ENCODE measurements at places on chromosomes 3 and 15.

GRCh38 chr15:74403588-74403919 lies 30.2 kb downstream of the SEMA7A start:
- DNase-seq: no peak

DNA sequence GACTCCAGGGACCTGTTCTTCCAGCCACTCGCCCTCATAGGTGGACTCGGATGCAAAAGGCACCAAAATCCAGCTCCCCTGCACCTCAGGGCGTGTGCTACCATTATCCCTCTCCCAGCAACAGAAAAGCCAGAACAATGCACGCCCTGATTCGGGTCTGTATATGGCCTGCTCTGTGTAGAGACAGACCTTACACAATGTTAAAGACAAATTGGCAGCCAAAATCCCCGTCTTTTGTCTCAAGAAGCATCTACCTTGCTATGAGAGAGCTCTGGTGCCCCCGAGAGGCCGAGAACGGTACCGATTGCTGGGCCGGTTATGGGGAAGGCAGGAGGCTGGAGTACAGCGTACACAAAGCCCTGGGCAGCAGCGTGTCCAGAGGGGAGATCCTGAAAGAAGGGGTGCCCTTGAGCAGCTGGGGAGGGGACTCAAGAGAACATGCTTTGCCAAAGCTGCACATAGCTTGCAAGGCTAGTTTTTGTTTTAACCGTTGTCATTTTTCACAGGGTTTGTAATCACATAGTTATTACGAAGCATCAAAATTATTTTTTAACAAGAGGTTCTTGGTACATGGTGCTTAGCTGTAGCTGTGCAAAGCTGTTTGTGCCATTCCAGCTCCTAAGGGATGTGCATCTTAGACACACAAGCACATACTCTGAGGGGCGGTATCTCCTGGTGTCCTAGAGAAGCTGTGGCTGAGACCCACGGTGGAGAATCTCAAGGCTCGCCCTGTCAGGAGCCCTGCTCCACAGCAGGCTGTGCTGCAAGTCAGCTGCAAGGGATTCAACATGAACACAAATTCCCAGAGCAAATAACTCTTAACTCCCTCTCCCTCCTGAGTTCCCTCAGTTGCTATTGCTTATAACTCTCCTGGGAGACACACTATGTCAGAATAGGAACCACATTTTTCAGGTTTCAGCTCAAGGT lies 461.5 kb upstream of the PPP2R3A start:
- peak; percentile 93 for DNase-seq

- no peak for DNase-seq
Measured at GRCh38 chr15:94470492-94470891, 239.1 kb downstream of the MCTP2 start.

DNA sequence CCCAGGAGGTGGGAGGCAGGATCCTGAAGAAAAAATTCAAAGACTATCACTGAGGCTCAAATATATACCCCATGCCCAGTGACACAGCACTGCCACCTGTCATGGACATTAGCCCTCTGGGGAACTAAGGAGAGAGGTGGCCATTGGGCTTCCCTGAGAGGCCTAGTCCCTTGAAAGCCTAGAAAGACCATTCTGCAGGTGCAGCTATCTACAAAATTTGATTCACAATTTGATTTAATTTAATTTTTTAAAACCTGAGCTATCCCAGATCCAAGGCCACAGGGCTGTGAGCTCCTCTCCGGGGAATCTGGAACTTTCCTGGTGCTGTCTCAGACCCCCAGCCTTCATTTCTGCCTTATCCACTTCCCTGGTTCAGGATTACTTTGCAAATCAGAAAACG lies 16.9 kb upstream of the KLHL24 start:
- no peak for DNase-seq

DNA sequence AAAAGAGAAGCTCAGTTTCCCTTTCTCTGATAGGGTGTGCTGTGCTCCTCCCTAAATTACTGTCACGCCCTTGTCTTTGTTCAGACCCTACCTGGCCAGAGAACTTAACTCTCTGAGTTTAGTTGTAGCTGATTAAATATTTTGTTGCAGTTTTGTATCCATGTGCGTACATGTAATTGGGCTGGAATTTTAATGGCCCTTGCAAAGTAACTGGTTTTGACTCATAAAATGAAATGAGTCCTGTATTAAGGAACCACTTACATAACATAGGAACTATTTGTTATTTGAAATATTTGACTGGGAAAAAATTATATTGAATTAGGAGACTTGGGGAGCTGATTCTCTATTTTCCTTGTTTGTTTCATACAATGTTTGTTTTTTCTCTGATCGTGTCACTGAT lies 80.2 kb downstream of the LRRK1 start:
- no peak for DNase-seq

DNA sequence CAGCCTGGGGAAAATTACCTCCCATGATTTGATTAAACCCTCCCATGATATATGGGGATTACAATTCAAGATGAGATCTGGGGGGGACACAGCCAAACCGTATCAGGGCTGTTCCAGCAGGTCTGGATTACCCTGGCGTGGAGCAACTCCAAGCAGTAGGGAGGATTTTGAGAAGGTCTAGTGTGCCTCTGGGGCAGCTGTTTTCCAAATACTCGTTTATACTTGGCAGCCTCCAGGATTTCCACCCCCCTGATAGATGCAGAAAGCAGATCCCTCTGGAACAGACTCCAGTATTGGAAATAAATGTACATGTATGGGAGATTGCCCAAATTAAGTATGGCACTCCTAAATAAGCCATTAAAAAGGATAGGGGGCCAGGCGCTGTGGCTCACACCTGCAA lies 7.7 kb upstream of the IRAK2 start:
- no peak for DNase-seq

- DNase-seq: no peak
Measured at GRCh38 chr15:60682115-60682514, 203.2 kb upstream of the ICE2 start.

- no peak for DNase-seq
Measured at GRCh38 chr3:110504901-110505300, 566.7 kb upstream of the NECTIN3 start.

DNA sequence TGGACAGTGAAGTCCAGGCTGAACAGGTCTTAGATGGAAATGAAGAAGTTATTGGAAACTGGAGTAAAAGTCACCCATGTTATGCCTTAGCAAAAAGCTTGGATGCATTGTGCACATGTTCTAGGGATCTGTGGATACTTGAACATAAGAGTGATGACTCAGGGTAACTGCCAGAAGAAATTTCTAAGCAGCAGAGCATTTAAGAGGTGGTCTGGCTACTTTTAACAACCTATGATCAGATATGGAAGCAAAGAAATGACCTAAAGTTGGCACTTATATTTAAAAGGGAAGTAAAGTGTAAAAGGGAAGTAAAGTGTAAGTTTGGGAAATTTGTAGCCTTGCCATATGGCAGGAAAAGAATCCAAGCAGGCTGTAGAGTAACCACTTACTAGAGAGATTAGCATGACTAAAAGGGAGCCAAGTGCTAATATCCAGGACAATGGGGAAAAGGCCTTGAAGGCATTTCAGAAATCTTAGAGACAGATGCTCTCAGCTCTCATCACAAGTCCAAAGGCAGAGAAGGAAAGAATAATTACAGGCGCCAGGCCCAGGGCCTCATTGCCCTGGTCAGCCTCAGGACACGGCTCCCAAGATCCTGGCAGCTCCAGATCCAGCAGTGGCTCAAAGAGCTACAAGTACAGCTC lies 73.9 kb upstream of the KCNH8 start:
- DNase-seq: no peak

DNA sequence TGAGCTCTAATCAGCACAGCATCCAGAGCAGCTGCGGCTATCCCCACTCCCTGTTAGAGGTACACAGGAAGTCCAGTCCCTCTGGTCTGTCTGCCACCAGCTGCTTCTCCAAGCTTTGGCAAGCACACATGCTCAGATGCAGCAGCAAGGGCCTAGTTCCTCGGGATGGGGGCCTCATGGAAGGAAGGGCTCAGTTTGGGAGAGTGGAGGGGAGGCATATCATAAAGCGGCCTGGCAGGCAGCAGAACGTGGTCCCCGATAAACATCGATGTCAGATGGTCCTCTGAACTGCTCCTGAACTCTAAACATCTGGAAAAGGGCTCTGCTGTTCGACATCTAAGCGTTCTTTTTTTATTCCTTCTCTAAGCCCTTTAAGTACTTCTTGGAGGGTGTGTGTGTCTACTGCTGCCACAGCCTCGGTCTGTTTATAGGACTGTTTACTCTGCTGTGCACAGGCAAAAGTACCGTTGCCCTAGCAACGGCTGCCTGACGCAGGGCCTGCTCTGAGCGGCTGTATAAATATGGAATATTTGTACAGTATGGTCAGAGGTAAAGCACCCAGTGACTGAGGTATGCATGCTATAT lies 74.6 kb downstream of the PRICKLE2 start:
- peak; percentile 80 for DNase-seq

DNA sequence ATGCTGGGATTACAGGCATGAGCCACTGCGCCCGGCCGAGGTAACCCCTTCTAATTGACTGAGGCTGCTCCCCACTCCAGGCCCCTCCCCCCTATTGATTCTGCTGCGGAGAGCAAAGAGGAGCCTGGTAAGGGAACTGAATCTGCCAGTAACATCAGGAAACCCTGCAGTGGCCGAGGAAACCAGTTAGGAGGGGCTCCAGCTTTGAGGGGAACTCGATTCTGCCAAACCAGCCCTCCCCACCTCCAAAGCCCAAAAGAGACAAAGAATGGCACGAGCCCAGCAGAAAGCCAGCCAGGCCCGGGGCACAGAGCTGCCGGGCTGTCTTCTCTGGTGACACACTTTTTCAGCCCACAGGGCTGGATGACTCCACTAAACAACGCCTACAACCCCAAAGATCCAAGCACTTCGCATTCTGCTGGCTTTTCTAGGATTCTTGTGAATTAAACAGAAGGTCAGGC lies 15.0 kb upstream of the ACAD9 start:
- no peak for DNase-seq

DNA sequence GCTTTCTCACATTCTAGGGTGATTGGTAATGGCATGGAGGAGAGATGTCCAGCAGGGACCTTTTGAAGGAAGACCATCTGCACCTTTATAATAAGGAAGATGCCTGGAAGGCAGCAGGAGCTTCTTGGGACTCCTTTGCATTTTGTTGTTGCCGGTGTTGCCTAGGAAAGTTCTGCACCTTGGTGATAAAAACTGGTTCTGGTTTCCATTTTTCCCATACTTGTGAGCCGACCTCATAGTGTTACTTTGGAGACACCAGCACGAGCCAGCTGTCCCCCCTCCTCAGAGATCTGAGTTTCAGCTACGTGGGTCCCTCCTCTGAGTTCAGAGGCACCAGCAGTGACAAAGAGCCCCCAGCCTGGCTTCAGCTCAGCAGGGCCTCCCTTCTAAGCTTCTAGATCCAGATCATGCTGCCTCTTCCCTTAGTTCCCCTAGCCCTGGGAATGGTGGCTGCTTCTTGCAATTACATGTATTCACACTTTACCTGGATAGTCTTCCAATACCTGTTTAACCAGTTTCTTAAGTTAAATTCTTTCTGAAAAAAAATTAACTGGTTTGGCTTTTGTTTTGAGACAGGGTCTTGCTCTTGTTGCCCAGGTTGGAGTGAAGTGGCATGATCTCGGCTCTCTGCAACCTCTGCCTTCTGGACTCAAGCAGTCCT lies 18.0 kb upstream of the FSTL1 start:
- DNase-seq: no peak

DNA sequence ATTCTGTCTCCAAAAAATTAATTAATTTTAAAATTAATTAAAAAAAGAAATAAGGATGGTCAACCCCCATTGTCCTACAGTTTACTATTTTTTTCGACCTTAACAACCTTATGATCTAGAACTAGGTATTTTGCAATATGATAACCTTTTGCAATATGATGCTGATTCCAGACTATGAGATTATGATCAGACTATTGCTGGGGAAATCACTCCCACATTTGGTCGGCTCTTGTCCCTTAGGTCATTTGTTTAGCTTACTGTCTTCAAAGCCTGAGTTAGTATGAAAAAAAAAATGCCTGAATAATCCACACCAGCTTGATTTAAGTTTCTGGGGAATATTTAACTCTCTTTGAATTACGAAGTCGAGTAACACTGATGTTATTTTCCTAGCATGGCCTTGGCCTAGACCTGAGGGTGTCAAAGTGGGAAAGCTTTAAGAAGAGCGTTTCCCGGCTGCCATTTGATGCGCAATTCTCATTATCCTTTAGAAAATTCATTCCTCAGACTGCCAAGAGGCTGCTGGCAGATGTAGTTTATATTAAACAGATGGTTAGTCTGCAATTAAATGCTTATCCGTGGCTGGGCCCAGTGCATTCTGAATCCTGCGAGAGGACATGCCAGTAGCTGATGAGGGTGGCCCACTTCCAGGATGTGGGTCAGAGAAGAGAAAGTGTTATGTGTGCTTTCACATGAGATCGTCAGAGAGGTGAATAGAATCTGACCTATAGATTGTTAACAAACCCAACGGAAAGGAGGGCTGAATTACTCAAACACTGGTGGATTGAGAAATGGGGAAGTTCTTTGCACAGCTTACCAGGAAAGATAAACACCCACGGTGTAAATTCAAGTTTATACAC lies 496.0 kb upstream of the THBS1 start:
- DNase-seq: no peak

DNA sequence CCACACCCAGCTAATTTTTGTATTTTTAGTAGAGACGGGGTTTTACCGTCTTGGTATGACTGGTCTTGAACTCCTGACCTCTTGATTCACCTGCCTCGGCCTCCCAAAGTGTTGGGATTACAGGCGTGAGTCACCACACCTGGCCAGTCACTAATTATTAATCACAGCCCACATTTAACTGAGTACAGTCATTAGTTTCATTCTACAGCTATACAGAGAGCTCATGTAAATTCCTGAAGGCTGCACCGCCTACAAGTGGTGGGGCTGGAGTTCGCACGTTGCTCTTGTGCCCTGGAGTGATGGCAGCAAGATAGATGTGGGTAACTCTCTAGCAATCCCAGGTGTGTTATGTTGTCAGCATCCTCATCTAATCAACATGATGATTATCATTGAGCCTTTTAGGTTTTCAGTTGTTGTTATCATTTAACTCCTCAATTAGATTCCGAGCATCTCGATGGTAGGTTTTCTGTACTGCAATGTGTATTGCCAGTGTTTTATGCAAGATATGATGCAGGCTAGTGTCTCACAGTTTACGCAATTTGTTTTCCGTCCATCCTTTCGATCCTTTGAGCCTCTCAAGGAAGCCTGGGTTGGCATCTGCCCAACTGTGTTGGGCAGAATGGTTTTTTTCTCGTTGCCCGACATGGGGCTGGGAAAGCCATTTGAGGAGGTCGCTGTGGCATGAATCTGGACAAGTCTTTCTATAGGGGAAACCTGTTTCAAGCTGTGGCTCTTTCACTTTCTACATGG lies 216.3 kb downstream of the LPP start:
- DNase-seq: no peak

DNA sequence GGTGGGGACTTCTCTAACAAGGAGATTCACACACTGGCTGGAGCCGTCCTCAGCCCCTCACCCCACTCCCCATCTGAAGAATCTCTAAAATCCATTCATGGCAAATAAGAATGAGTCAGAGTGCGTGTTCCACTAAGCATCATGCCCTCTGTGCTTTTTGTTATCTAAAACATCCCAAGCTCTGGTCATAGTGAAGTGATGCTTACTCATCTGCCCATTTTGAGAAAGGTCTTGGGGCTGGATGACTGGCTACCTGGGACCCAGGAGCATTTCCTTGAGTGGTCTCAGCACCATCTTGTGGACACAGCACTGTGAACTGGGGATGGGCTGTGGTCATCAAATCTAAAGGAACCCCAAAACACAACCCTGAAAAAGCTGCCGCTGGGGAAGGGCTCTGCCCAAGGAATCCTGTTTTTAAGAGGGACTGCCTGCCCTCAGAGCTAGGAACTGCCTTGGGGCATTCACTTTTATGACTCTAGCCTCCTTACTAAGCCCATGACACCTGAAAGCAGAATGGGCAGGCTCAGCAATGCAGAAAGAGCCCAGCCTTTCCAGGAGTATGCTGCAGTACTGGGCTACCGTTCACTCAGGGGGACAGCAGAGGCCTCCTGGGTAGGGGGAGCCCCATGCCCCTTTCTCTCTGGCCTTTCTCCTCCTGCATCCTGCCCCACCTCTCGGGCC lies 53.5 kb downstream of the ZBTB38 start:
- DNase-seq: no peak

Measured in NCI-H146 (cell line).